ENCODE measurements at places on chromosomes 5 and 9. TPM values are rescaled to one million over a fixed set of nuclear protein-coding genes. Genes with fewer than 3 reads are reported as not detected.

Gene FAM221B
- total RNA-seq, result not detected

Gene GLT6D1
- not detected for total RNA-seq

Gene CNTRL
- total RNA-seq, result 13.8 TPM

Gene ZNF883
- total RNA-seq, result 0.98 TPM

Gene MAMDC2
- total RNA-seq, result 38.5 TPM

Gene STXBP1
- 56.2 TPM for total RNA-seq

Gene SPATA6L
- total RNA-seq, result 3.9 TPM

Gene MZB1
- not detected for total RNA-seq

Gene F2R
- total RNA-seq, result 7.1 TPM
